ENCODE measurements at places on chromosomes 4 and X. TPM values are rescaled to one million over a fixed set of nuclear protein-coding genes. Genes with fewer than 3 reads are reported as not detected.

- DNase-seq = no peak
- H3K4me3 ChIP-seq = no peak overlapping the region
- no peaks in the 10 kb centered on the region for H3K36me3 ChIP-seq
- H3K27me3 ChIP-seq = no peaks in the 10 kb centered on the region
Measured at GRCh38 chrX:48278958-48279357, 23.8 kb downstream of the SSX1 start.

DNA sequence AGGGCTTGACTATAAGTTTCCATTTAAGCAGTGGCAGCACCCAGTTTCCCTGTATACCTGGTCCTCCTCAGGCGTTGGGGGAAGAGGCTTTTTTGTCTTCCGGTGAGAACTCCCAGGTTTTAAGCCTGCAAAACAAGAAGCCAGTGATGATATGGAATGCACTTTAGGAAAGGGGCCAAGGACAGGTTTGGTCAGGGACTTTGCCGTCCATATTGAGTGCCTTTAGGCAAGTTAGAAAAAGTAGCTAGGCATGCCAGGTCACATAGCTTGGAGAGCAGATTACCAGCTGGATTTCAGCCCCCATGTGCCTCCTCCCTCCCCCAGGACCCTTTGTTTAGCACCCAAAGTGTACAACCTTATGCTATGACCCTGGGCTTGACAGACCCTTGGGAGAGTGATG lies 13.6 kb upstream of the TIMM8A start:
- no peak overlapping the region for H3K27ac ChIP-seq
- H3K4me1 ChIP-seq = no peaks in the 10 kb centered on the region
- no peak for DNase-seq
- H3K36me3 ChIP-seq = no peaks in the 10 kb centered on the region
- no peaks in the 10 kb centered on the region for H3K27me3 ChIP-seq

GRCh38 chr4:90495211-90495610 lies 368.0 kb downstream of the CCSER1 start:
- no peaks in the 10 kb centered on the region for H3K4me1 ChIP-seq
- H3K36me3 ChIP-seq = no peaks in the 10 kb centered on the region
- DNase-seq = no peak

DNA sequence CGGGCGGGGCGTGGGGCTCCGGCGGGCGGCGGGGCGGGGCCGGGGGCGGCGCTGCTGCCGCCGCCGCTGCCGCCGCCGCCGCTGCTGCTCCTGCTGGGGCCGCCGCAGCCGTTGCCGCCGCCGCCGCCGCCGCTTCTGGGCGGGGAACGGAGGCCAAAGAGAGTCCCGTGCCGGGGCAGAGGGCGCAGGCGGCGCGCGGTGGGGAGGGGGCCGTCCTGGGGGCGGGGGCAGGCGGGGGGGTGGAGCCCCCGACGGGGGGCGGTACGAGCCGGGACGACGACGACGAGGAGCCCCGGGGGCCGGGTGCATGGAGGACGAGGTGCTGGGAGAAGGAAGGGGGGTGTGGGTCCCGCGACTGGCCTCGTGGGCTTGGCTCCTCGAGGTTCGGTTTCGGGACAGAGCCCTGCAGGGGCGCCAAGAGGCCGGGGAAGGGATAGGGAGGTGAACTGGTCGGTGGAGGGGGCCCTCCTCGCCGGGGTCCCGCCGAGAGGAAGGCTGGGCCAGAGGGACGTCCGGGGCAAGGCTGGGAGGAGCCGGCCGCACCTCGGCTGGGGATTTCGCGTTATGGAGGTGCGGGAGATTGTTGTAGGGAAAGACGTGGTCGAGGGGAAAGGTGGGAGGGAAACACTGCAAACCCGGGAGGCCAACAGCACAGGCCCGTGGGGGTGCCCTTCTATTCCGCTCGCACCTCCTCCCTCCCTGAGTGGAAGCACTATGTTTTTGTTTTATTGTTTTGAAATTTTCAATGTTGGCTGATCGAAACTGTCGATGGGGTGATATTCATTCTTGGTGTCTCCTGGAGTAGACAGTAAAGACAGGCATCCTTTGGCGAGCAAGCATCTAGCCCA lies 1.9 kb downstream of the BCORL1 start:
- H3K4me3 ChIP-seq = no peak overlapping the region
- peaks cover 14% of the 10 kb centered on the region for H3K4me1 ChIP-seq
- H3K27me3 ChIP-seq = 0 out of 2 replicates have a peak, but pooled peaks cover 4% of the 10 kb centered on the region
- no peak overlapping the region for H3K27ac ChIP-seq
- no peaks in the 10 kb centered on the region for H3K36me3 ChIP-seq

Gene CSAG3
- not detected for total RNA-seq
